ENCODE measurements at places on chromosomes 16 and 17. TPM values are rescaled to one million over a fixed set of nuclear protein-coding genes. Genes with fewer than 3 reads are reported as not detected.

EIF1 gene
- polyA plus RNA-seq = 1,176 TPM

TEKT1 gene
- not detected for polyA plus RNA-seq

SPNS2 gene
- 0.33 TPM for polyA plus RNA-seq

CMTM2 gene
- 41.6 TPM for polyA plus RNA-seq

KRTAP3-1 gene
- not detected for polyA plus RNA-seq

NECAB2 gene
- 1.4 TPM for polyA plus RNA-seq

P2RX5 gene
- polyA plus RNA-seq = 0.64 TPM

KRT28 gene
- polyA plus RNA-seq = not detected

HOXB2 gene
- 3.3 TPM for polyA plus RNA-seq

IGSF6 gene
- polyA plus RNA-seq = 276 TPM

TPPP3 gene
- 63.1 TPM for polyA plus RNA-seq

CLEC18A gene
- polyA plus RNA-seq = 2.3 TPM

PPP1R27 gene
- polyA plus RNA-seq = 0.22 TPM

PIRT gene
- not detected for polyA plus RNA-seq

CPHXL2 gene
- polyA plus RNA-seq = not detected

HASPIN gene
- 0.13 TPM for polyA plus RNA-seq

ZNF785 gene
- polyA plus RNA-seq = 0.67 TPM

CES3 gene
- not detected for polyA plus RNA-seq

PDE6G gene
- 11.5 TPM for polyA plus RNA-seq

SLC39A11 gene
- 26.6 TPM for polyA plus RNA-seq

EPX gene
- polyA plus RNA-seq = not detected

OTOP2 gene
- polyA plus RNA-seq = not detected

CD7 gene
- polyA plus RNA-seq = 0.38 TPM

TM4SF5 gene
- not detected for polyA plus RNA-seq

SULT1A2 gene
- 1.1 TPM for polyA plus RNA-seq

ATP2C2 gene
- polyA plus RNA-seq = not detected

DNAJA2 gene
- 63.4 TPM for polyA plus RNA-seq

CBX2 gene
- polyA plus RNA-seq = 0.09 TPM

CDR2L gene
- not detected for polyA plus RNA-seq

CAPNS2 gene
- not detected for polyA plus RNA-seq

SEPTIN1 gene
- 0.60 TPM for polyA plus RNA-seq

RTN4RL1 gene
- 0.11 TPM for polyA plus RNA-seq

GPATCH8 gene
- polyA plus RNA-seq = 8.8 TPM

ABAT gene
- polyA plus RNA-seq = 8.7 TPM

CREBBP gene
- polyA plus RNA-seq = 6.2 TPM

BCAR1 gene
- not detected for polyA plus RNA-seq

CTRL gene
- polyA plus RNA-seq = 0.69 TPM

CCL7 gene
- 0.38 TPM for polyA plus RNA-seq

TEKT5 gene
- polyA plus RNA-seq = not detected

ZG16B gene
- polyA plus RNA-seq = 11.0 TPM

SMURF2 gene
- polyA plus RNA-seq = 4.5 TPM

ZNF385C gene
- polyA plus RNA-seq = not detected

TP53TG3 gene
- not detected for polyA plus RNA-seq

CHST4 gene
- not detected for polyA plus RNA-seq

KREMEN2 gene
- polyA plus RNA-seq = not detected

SLC25A11 gene
- polyA plus RNA-seq = 65.2 TPM

ZSCAN10 gene
- polyA plus RNA-seq = not detected

NPIPA8 gene
- polyA plus RNA-seq = 13.6 TPM
